ENCODE measurements at places on chromosomes 5 and 9. TPM values are rescaled to one million over a fixed set of nuclear protein-coding genes. Genes with fewer than 3 reads are reported as not detected.

The PHYHD1 gene
- 35.0 TPM for polyA plus RNA-seq

The PFN3 gene
- not detected for polyA plus RNA-seq

The CACNA1B gene
- 0.29 TPM for polyA plus RNA-seq

The TMEM245 gene
- 80.7 TPM for polyA plus RNA-seq

The COL5A1 gene
- 196 TPM for polyA plus RNA-seq

The OR1N1 gene
- not detected for polyA plus RNA-seq
